Lower lobe of right lung (tissue), 2 donors: ENCODE measurements at places on chromosomes 1 and 21. TPM values are rescaled to one million over a fixed set of nuclear protein-coding genes. Genes with fewer than 3 reads are reported as not detected.

Gene FCRL1
- 4.2 TPM for total RNA-seq

Gene LYST
- total RNA-seq, result 72.4 TPM

DNA sequence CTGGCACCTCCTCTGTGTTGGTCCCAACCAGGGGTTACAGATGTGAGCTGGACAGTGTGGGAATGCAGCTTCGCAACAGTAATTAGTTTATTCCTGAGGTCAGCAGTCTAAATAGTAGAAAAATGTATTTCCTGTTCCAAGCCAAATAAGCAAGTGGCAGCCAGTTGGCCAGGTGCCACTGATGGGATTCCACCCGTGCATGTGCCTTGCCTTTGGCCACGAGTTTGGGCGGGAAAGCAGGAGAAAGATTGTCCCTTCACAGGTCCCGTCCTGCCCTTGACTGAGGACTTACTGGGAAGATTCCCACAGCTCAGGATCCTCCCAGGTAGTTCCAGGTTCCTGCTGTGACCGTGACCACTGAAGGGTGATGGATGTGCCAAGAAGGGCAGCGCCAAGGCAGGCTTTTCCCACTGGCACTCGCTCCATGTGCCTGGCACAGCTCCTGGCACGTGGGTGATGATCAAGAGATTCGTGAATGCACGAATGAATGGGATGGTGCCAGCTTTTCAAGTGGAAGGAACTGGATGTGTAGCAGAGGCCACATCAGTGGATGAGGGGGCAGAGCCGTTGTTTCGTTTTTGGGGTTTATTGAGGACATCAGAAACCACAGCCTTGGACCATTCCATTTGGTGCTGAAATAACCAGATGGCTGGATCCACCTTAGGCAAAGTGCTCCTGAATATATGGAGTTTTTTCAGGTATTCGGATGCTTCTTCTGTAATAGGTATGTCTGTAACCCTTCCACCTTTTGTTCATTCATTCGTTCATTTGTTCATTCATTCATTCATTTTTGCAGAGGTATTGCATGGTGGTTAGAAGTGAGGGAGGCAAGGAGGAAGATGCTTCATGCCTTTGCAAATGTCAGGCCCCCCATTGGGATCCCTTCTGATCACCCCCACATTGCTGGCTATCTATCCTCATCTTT lies 62.4 kb upstream of the WNT4 start:
- DNase-seq, result peak; percentile 65
- H3K36me3 ChIP-seq, result no peaks in the 10 kb centered on the region
- no peak overlapping the region for H3K4me3 ChIP-seq
- no peak overlapping the region for H3K27ac ChIP-seq

DNA sequence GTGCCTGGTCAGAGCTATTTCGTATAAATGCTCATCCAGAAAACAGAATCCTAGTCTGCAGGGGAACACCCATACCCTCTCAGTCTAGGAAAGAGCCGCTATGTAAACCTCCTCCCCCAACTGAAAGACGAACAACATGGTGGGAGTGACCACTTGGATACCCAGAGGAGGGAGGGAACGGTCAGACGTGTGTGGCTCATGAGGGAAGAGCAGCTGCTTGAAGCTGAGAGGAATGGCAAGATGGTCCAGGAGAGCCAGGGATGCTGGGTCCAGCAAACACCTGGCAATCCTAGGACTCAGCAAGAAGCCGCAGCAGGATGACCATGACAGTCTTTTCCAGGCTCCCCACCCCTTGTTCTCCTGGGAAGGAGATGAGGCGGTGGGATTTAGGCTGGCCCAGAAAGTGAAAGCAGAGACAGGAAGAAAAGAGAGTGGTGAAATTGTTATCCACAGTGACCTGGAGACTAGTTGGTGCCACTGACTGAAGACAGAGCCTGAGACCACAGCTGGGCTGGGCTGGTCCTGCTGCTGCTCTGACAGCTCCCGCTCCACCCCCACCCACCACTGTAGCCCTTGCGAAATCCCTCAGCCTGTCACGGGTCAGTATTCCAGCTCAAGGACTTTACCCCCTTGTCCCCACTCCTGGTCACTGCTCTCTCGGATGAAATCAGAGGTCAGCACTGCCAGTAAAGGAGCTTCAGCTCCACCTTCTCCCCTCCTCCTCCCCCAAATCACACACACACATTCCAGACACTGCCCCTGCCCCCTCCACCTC lies 3.6 kb downstream of the CERS2 start:
- DNase-seq, result peak; percentile 89
- no peaks in the 10 kb centered on the region for H3K27me3 ChIP-seq
- H3K4me1 ChIP-seq, result peaks cover 61% of the 10 kb centered on the region
- H3K4me3 ChIP-seq, result peak overlapping the region; percentile 29
- H3K36me3 ChIP-seq, result peaks cover 32% of the 10 kb centered on the region
- H3K27ac ChIP-seq, result peak overlapping the region; percentile 93

- H3K36me3 ChIP-seq, result peaks cover 16% of the 10 kb centered on the region
- H3K4me1 ChIP-seq, result peaks cover 14% of the 10 kb centered on the region
- H3K27ac ChIP-seq, result peak within 1 kb of the TSS; percentile 83
- peak; percentile 97 for DNase-seq
- peak within 1 kb of the TSS; percentile 86 for H3K4me3 ChIP-seq
Observed at GRCh38 chr1:63367215-63368103, at the start of gene ALG6. Gene ALG6, plus strand, starts transcription at chr1:63367627. Its CDS starts 3,351 bp downstream, at chr1:63370978.

DNA sequence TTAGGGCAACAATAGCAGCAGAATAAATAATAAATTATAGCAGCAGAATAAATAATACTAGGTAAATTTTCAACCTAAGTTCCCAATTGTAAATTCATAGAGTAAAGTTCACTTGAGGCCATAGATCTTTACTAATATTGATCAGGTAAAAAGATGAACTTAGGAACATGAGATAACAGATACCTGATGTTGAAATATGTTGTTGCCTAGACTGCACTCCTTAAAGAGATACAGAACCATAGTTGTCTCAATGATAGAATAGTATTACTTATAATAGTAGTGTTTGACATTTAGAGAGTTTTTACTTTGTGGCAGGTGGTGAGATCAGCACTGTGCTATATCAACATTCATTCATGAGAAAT lies 378 bp upstream of the F13B start:
- no peak overlapping the region for H3K4me3 ChIP-seq
- H3K36me3 ChIP-seq, result no peaks in the 10 kb centered on the region
- no peaks in the 10 kb centered on the region for H3K27me3 ChIP-seq
- H3K4me1 ChIP-seq, result no peaks in the 10 kb centered on the region
- no peak overlapping the region for H3K27ac ChIP-seq

- H3K27ac ChIP-seq, result no peak overlapping the region
- H3K27me3 ChIP-seq, result no peaks in the 10 kb centered on the region
- no peaks in the 10 kb centered on the region for H3K4me1 ChIP-seq
- no peak for DNase-seq
- no peak overlapping the region for H3K4me3 ChIP-seq
Observed at GRCh38 chr1:107229711-107230110, 88.9 kb downstream of the NTNG1 start.

- no peak for DNase-seq
- peaks cover 20% of the 10 kb centered on the region for H3K4me1 ChIP-seq
- H3K27ac ChIP-seq, result no peak overlapping the region
- H3K36me3 ChIP-seq, result no peaks in the 10 kb centered on the region
- no peak overlapping the region for H3K4me3 ChIP-seq
- peaks cover 5% of the 10 kb centered on the region for H3K27me3 ChIP-seq
Observed at GRCh38 chr1:205492774-205493173, 11.7 kb upstream of the CDK18 start.

GRCh38 chr21:35792569-35793305 lies 267.6 kb downstream of the SETD4 start:
- H3K27me3 ChIP-seq, result no peaks in the 10 kb centered on the region
- no peak for DNase-seq
- H3K27ac ChIP-seq, result no peak overlapping the region
- H3K4me1 ChIP-seq, result no peaks in the 10 kb centered on the region
